ENCODE measurements at places on chromosomes 6 and 20.

GRCh38 chr6:113884011-113884410, 26.9 kb downstream of the MARCKS start:
- no peak for DNase-seq

DNA sequence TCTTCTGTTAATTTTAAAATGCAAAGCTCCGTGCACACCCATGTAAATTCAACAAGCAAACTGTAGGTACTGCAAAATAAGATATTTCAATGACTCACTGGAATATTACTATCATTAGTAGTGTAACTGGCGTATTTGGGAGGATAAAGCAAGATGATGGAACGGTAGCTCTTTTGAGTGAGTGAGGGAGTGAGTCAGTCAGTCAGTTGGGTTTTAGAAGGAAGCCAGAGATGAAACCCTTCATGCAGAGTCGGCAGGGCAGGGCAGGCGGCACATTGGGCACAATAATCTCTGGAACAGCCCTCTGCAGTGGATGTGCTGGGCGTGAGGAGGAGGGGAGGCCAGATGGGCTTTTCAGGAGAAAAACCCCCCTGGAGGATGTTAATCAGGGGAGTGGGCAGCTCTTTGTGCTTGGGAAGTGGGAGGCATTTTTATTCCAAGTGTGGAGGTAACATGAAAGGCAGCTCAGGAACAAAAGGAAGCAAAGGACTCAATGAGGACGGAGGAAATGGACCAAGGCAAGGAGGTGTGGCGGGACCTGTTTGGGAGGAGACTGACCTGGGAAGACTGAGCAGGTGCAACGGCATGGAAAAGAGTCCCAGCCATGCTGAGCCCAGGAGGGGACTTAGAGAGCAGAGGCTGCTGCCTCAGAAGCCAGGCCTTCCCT, 171.2 kb downstream of the ZDHHC14 start:
- no peak for DNase-seq

- DNase-seq, result peak; percentile 80
These were observed 38.9 kb upstream of the PMEPA1 start for GRCh38 chr20:57748601-57749130.

GRCh38 chr20:59559024-59559817, 45.1 kb upstream of the PHACTR3 start:
- DNase-seq, result no peak

GRCh38 chr6:158793432-158793831, 25.7 kb downstream of the EZR start:
- no peak for DNase-seq

DNA sequence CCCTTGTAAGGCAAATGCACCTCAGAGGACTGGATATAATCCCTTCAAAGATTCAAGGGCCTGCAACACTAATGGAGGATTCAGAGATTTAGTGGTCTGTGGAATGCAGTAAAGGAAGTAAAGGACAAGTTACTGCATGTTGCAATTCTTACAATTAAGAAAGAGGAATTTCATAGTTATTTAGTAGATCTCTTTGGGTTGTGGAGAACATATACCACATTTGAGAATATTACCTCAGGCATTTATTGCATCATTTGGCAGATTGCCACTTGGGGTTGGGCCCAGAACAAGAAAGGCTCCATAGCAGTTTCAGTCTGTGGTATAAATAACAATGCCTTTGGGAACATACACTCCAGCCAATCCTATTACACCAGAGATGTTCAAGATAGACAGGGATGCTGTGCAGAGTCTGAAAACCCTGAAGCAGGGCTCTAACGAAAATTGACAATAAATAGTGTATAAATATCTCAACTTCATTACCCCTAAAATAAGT, 20.9 kb upstream of the EPM2A start:
- peak; percentile 88 for DNase-seq

- DNase-seq, result no peak
These were observed 10.4 kb downstream of the MOCS1 start for GRCh38 chr6:39923861-39924260.

DNA sequence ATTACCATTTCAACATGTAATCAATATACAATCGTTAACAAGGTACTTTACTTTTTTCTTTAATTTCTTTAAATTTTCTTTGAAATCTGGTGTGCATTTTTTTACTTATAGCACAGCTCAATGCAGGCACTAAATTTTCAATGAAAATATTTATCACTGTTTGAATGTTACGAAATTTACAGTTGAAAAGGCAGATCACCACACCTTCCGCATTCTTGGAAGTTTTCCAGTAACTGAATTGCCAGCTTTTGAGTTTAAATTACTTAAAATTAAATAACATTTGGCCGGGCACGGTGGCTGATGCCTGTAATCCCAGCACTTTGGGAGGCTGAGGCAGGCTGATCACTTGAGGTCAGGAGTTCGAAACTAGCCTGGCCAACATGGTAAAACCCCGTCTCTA, 309.9 kb downstream of the BMP7 start:
- no peak for DNase-seq

DNA sequence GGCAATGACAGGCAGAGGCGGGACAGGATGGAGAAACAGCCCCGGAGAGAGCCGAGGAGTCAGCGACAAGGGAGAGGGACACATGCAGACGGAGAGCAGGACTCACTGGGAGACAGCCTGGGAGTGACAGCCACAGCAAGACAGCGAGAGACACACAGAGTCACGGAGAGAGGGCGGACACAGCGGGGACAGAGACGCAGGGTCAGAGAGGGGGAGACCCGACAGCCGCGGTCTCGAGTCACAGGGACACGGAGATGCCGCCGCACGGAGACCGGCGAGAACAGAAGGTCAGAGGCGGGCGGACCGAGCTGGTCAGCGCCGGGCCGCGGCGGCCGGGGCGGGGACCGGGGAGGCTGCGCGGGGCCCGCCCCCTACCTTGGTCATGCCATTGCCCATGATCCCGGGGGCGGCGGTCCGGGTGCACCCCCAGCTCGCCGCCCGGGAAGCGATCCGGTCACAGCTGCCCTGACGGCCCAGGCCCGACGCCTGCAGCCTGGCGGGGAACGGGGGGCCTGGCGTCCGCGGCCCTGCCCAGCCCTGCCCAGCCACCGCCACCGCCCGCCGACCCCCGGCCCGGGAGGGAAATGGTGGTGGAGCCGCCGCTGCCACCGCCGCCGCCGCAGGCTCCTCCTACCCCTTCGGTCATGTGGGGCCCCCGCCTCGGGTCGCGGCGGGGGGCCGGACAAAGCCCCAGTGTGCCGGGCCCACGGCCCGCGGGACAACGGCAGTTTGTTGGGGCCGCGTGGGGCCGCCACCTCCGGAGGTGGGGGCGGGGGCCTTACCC, at the start of the genes DUSP15 and TTLL9:
TSS of gene DUSP15 (minus strand) at position 586 of the 784 bp plus-strand sequence. CDS start at position 396, 190 bp downstream.
TSS of gene TTLL9 (plus strand) at position 693 of the 784 bp plus-strand sequence. CDS start 493 bp downstream, outside the sequence.
- DNase-seq, result no peak

- DNase-seq, result no peak
These were observed 1108.2 kb upstream of the GJE1 start for GRCh38 chr6:141024526-141024925.

DNA sequence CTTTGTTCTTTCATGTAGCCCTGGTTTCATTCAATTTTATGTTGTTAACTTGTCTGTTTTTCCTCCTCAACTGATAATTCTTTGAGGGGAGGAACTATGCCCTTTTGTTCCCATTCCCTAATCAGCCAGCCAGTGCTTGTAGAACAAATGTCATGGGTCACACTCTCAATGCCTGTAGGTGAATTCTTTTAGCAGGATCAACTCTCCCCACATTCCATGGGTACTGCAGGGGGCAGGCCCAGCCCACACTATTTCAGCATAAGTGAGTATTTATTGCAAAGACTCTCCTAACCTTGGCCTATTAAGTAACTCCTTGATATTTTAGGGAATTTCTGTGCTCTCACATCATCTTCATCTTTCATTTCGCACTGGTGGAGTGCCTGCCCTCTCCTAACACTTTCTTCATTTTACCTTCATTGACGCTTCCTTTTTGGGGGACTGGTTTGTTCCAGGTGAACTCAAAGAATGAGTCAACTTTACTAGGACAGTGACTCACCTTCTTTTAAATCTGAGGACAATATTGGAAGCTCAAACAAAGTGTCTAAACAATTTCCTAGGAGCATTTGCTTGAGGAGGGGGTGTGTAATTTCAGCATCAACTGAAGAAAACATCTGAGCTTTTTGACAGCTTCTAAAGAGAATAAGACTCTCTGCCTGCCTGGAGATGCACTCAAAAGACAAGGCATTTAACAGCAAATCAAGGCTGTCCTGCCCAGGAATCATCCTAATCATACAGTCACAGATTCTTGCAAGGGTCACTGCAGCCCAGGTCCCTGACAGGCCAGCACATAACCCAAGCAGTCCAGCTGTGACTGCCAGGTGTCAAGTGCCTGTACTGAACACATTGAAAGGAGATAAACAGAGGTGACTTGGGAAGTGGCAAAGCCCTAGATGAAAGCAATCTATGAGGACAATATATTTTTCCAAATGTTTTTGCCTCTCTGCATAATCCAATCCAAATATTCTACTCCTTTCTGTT, 263.9 kb upstream of the PRND start:
- no peak for DNase-seq

DNA sequence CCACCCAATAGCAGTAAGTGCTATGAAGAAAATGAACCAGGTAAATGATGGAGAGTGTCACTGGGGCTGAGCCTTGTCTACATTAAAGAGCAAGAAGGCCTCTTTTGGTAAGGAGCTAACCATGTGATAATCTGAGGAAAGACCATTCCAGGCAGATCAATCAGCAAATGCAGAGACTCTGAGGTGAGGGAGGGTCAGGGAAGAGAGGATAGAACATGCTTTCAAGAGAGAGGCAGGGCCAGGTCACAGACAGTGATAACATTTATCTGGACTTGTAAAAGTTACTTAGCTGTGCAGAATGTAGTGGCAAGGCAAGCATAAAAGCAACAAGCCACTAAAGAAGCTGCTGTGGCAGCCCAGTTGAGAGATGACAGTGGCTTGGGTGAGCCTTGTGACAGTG, 197.3 kb downstream of the TASP1 start:
- no peak for DNase-seq

- no peak for DNase-seq
These were observed 74.0 kb upstream of the MAP3K4 start for GRCh38 chr6:160917572-160917971.

DNA sequence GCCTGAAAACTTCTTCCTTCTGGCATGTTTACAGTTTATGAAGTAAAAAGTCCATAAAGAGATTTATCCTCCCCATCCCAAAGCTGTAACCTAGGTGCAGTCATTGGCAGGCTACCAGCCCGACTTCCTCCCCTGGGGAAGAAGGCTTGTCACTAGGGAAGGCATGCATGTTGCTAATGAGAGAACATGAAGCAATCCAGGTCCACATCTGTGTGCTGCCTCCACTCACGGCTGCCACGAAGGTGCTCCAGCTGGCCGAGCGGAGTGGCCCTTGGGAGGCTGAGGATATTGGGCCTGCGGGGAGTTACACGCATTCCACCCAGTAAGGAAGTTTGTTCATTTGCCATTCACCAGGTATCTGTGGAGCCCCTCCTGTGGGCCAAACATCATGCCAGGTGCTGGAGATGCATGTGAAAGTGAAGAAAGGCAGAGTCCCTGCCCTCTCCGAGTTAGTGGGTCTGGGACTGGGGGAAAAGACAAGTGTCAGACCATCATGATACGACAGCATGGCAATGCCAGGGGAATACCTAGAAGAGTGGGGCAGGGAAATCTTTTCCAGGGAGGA, 257.0 kb downstream of the NRN1 start:
- no peak for DNase-seq

GRCh38 chr20:57288651-57289277, 22.3 kb upstream of the BMP7 start:
- no peak for DNase-seq

- peak; percentile 95 for DNase-seq
These were observed 11.8 kb upstream of the SCAF8 start for GRCh38 chr6:154721460-154721859.

GRCh38 chr20:53813636-53814035, 220.0 kb upstream of the ZNF217 start:
- DNase-seq, result no peak

DNA sequence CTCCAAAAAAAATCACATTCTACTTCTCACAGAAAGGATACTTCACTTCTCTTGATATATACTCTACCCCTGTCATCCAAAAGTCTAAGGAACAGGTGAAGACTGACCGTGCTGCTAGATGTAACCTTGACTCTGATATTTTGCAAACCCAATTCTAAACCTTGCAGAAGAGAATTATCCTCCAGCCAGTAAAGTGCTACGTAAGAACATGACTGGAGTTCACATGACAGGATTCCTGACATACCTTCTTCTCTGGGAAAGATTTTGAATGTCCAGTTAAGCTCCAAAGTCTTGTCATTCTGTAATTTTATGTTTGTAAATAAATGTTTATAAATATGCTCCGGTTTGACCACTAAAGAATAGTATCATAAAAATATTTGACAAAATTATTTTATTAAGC, 35.8 kb downstream of the BTBD9 start:
- peak; percentile 53 for DNase-seq

DNA sequence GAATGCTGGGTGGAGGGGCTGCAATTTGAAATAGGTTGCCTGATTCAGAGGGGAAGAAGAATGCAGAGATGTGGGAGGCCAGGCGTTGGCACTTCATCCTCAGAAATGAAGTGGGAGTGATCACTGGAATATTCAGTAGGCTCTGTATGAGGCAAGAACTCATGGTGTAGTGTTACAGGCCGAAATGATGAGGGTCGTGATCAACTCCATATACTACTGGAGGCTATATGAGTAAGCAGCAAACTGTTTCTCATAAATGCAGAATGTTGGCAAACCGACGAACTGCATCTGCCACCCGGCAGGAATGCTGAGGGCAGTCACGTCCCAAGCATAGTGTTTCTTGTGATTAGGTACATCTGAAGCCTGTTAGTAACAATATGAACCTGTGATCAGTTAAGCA, 12.7 kb downstream of the KCNS1 start:
- DNase-seq, result peak; percentile 89

- no peak for DNase-seq
These were observed 98.2 kb downstream of the QRSL1 start for GRCh38 chr6:106727480-106728149.

DNA sequence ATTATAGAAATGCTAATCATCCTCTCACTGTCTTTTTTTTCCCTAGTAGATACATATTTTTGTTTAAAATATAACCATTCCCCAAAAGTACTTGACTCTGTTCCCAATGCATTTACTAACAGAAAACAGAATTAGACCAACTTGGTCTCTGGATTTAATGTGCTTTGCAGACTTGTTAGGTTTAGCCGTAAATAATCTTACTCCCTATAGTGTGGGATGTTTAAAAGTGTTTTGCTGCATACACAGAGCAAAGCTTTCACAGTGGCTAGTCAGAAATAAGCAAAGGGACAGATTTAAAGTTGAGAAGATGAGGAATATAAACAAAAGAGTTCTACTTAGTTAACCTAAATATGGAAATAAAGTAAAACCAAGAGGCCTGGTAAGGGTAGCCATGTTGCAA, 527.5 kb downstream of the HDGFL1 start:
- DNase-seq, result no peak

GRCh38 chr6:157980288-157981131, 1.2 kb upstream of the SYNJ2 start:
- no peak for DNase-seq

- DNase-seq, result no peak
These were observed 416.2 kb upstream of the CDH4 start for GRCh38 chr20:60835876-60836275.

DNA sequence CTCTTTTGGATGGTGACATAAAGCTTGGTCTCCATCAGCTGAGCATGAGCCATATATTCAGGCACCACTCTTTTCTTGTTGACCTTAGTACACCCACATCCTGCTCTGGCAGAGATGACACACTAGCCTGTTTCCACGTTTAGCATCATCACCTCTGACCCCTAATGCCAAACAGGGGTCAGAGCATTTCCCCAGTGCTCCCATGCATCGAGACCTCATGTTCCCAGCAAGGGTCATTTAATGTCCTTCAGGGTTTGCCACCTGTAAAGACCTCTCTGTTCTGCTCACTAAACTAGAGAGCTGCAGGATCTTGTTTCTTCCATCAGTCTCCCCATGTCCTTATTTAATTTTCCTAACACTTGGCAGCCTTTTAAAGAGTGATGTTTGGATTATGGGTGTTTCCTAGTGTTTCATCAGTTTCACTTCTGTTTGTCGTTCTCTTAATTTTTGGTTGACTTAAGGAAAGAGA, 97.5 kb downstream of the AIG1 start:
- no peak for DNase-seq

All from astrocyte (in vitro differentiated cells and primary cell).